ENCODE measurements at places on chromosomes 12 and 14.

GRCh38 chr12:38886064-38886463, 19.3 kb downstream of the CPNE8 start:
- no peak for DNase-seq

- DNase-seq = no peak
These were observed 496.8 kb downstream of the EGLN3 start for GRCh38 chr14:33454022-33454595.

- no peak for DNase-seq
These were observed 33.1 kb downstream of the C12orf42 start for GRCh38 chr12:103462675-103463074.

GRCh38 chr14:94536836-94537235, 24.4 kb upstream of the SERPINA4 start:
- DNase-seq = no peak

DNA sequence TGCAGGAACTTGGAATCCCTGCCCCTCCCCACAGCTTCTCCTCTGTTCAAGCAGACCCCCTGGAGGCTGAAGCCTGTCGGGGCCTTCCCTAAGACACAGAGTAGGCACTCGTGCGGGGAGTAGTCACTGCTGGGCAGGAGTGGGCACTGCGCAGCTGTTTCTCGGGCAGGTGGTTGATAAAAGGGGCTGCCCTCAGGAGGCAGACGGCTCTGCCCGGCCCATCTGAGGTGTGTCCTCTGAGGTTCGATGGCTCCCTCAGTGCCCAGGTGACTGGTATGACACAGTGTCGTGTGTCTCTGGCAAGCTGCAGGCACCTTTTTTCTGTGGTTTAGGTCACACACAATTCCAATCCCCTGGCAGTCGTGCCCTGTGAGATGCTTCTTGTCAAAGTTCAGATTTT, 10.1 kb downstream of the GALNT16 start:
- no peak for DNase-seq

DNA sequence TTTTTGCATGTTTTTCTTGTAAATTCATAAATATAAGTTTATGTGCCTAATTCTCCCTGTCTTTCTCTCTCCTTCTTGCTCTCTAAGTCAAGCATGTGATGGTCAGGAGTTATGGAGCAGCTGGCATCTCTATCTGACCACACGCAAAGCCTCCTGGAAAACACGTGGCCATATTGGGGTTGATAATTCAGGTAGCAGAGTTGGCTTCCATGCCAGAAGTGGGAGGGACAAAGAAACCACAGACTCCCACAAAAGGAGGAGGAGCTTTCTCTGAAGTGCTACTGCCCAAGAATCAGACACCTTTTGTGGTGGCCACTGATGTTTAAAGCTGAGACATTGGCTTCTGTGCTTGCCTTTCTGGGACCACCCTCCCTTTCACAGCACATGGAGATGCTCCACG, 517.6 kb upstream of the TMEM132C start:
- DNase-seq = no peak

- no peak for DNase-seq
These were observed 70.3 kb downstream of the RNFT2 start for GRCh38 chr12:116808113-116809105.

DNA sequence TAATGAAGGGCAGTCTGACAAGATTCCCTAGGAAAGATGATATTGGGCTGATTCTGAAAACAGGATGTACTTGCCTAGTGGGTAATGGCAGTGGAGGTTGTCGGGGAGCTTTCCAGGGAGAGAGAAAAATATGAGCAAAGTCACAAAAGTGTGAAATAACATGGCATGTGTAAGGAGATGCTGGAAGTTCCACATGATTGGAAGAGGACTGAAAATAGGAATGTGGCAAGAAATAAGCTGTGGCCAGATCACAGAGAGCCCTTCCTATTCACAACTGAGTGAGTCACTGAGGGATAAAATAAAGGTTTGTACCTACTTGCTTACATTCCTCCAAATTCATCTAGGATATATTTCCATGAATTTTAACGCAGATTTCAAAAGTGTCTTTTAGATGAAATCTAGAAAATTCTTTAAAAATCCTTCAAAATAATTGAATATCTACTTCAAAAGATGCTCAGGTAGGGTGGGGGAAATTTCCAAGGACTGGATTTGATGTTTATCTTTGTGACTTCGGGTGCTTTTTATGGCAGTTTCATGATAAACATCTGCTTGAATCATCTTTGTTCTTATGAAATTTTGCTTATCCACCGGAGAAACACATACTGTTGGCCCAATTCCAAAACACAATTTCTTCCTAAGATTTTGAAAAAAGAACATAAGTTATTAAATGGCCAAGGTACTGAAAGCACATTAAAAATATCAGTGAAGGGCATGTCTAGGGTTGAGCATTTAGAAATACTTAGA, 36.3 kb upstream of the SLC2A13 start:
- DNase-seq = no peak

GRCh38 chr12:9730591-9730990, 2.3 kb downstream of the CLECL1 start:
- no peak for DNase-seq

DNA sequence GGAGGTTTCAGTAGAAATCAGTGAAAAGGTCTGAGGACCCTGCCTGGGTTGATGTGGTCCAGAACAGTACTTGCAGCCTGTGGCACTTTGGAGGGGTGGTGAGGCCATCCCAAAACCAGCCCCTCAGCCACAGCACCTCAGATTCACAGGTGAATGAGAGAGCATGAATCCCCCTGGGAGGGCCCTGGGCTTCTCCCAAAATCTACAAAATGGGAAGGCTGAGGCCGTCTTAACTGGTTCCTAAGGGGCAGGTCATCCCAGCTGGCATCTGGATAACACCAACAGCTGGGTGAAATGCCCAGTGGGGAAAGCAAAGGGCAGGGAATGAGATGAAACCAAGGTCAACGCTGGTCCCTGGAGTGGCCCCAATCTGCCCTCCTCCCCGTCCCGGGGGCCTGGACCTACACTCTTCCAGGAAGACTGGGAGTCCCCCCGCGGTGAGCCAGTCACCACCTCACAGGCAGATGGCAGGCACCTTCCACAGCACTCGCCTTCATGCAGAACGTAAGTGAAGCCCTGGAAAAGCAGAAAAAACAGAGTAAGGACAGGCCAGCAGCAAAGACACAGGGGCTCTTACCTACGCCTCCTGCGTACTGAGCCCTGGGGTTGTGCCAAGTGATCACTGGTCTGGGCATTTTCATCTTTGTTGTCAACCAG, 26.3 kb upstream of the ANO2 start:
- no peak for DNase-seq

- DNase-seq = no peak
These were observed 15.8 kb downstream of the TRIM9 start for GRCh38 chr14:51079085-51079484.

All from neural progenitor cell (in vitro differentiated cells).